SK-N-SH treated with all-trans-retinoic acid at 6 μM for 48 hours (cell line): ENCODE measurements at places on chromosomes 1 and 21.

- ATAC-seq = no peak
Measured at GRCh38 chr1:114299331-114299975, 145.8 kb upstream of the SYT6 start.

GRCh38 chr1:82934074-82934473 lies 1064.9 kb downstream of the TTLL7 start:
- ATAC-seq = peak; percentile 35; the same call in 2 of the 3 replicates

DNA sequence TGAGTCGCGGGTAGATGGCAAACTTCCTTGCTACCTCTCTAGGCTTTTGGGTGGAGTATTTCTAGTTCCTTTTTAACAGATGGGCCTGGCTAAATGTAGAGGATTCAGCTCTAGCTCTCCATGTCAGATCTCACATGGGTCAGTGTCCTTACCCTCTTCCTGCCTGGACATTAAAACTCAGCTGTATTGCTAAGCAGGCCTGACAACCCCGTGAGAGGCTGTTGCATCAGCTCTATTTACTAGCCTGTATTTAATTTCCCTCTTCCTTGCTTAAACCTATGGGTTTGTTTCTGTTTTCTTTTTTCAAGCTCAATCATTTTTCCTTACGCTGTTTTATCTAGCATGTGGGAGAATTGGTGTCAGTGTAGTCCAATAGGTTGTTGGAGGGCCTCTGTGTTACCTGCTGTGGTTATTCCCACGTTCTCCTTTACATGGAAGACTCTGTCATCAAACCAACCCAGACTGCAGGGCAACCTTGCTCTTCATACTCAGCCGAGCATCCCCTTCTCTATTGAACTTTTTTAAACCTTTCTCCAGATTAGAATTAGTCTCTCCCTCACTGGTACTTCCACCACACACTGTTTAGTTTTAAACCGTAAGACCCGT lies 79.5 kb upstream of the BACH1 start:
- peak; percentile 40; the same call in 1 of the 3 replicates for ATAC-seq

DNA sequence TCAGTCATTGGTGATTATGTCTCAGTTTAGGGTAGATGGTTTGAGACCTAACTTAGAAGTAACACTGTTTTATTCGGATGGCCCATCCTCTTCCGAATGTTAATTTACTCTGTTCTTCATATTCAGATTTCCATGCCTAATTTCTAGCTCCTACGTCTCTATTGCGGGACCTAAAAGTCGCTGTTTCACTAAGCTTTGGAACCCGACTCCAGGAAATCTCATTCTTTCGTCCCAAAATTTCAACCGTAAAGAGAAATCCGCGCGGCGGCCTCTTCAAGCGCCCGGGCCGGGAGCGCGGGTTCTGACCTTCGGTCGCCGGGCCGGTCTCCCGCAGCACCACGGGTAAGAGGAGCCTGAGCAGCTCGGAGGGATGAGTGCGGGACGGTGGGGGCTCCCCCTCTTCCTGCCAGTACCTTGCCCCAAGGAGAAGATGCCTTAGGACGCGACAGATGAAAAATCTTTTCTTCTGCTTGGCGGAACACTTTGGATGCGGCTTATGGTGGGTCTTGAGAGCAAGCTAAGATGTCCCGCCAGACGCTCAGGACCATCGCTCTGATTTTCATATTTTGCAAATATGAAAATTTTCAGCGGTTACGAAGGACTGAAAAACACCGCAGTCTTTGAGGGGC lies 128.7 kb downstream of the PPIAL4G start:
- ATAC-seq = no peak

DNA sequence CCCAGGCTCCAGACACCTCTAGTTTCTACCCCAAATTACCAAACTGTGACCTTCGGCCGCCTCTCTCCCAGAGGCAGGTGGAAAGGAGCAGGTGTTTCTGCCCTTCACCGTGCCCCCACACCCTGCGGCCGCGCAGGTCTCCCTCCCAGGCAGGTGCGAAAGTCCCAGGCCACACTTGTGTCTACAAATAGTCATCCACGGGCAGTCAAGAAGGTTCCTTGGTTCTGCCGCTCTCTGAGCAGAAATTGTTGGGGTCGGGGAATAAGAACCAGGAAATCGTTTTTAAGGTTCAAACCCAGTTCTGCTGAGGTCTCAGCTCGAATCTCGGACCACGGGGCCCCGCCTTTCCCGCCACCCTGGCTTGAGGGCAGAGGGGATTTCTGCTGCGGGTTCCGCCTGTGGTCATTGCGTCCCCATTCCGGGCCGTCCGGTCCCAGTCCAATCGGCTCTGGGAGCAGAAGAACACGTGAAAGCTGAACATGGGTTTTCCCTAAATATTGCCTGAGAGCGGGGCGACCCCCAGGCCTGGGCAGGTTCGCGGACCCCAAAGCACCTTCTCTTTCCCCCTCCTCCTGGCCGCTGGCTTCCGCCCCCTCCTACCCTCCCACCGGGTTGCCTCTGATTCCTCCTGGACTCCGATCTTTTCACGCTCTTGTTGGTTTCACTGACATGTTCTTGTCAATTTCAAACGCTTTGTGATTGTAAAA lies 1.2 kb upstream of the ATF3 start:
- ATAC-seq = no peak

GRCh38 chr1:44021581-44022321 lies 9.5 kb downstream of the SLC6A9 start:
- no peak for ATAC-seq

DNA sequence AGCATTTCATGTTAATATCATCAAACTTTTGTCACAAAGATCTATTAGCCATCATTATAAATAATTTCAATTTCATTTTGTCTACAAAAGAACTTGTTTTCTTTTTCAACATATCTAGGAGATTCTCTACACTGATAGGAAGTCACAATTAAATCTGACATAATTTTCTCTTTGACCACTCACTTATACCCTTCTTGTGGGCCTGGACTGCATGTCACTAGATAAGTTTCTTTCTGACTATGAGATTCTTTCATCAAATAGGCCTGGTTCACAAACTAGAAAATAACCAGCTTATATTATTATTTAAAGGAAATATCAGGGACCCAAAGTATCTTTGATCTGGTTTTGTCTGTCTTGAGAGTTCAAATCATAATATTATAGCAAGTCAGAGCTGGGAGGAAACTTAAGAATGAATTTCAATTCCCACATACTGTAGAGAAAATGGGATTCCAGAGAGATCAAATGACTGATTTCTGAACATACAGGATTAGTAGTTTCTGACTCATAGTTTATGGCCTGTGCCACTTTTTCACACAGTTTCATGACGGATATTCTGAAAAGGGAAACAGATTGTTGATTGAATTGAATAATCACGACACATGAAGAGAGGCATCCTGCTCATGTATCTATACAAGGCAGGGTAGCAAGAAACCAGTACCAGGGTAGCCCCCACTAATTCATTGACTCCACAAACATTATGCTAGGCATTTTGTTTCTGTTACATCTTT lies 355.8 kb downstream of the GPATCH2 start:
- peak; percentile 74 for ATAC-seq

GRCh38 chr1:182703539-182703938 lies 19.2 kb upstream of the RGS8 start:
- ATAC-seq = no peak; the same call in 2 of the 3 replicates

- ATAC-seq = peak; percentile 92
Measured at GRCh38 chr1:200258447-200259375, 151.1 kb downstream of the ZNF281 start.

GRCh38 chr1:157575744-157576143 lies 22.1 kb downstream of the FCRL4 start:
- no peak for ATAC-seq

DNA sequence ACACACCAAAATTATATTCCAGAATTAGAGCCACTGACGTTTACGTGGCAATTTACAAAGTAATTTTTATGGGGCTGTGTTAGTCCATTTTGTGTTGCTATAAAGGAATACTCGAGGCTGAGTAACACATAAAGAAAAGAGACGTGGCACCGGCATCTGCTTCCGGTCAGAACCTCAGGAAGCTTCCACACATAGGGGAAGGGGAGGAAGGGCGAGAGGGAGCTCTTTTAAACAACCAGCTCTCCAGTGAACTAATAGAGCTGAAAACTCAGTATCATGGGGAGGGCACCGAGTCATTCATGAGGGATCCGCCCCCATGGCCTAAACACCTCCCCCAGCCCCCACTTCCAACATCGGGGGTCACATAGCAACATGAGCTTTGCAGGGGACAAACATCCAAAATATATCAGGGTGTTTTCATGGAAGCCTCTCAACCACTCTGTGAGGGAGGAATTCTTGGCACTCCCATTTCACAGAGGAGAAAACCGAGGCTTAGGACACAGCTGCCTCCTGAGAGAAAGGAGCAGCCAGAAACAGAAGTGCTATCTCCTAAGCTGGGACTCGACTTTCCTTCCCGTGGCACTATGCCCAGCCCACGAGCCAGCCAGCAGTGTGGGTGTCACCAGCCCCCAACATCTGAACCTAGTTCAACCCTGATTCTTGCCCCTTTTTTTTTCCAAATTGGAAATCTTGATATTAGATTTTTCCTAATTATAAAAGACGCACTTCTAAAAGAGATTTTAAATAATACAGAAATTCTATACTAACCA lies 29.2 kb downstream of the MIS18A start:
- ATAC-seq = no peak

DNA sequence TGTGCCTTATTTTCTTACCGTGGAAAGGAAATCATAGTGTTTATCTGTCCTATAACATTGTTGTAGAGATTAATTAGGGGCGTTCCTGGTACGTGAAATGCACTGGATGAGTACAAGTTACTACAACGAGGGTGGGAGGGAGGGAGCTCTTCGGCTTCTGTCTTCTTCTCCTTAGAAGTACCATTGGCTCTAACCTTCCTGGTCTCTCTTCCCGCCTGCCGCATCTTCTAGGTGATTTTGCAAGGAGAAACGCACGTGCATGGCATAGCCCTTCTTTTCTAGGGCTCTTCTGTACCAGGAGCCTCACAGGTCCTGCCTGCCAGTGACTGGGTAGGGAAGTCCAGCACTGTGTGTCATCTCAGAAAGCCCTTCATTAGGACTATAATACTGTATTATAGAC lies 16.8 kb downstream of the SH3BP5L start:
- ATAC-seq = no peak

GRCh38 chr21:42644223-42645208 lies 8.9 kb upstream of the PDE9A start:
- no peak for ATAC-seq

DNA sequence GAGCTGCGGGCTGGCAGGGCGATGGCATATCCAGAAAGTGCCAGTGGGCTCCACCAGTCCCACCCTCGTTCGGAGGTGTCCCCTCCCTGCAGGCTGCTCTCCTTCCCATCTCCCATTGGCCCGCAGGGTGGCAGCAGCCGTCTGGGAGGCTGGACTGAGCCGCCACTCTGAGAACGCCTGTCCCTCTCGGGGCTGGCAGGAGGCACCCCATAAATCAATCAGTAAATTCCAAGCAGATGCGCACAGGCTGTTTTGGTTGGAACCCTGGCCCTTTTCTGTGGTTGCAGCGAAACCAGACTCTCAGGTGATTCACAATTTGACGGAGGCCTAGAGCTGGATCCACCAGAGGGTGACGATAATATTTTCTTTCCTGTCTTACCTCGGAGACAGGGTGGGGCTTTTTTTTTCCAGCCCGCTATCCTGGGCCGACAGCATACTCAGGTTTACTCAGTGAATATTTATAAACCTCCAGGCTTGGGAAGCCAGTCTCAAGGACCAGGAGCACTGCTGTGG lies 99.7 kb downstream of the GLIS1 start:
- no peak for ATAC-seq
